ENCODE measurements at places on chromosomes 7 and 10.
A peak's percentile ranks its signal among the peaks of the same experiment; 100 is the strongest.

- DNase-seq, result no peak
Observed at GRCh38 chr10:52198540-52198939, 115.5 kb upstream of the DKK1 start.

GRCh38 chr7:67484244-67484751 lies 487.7 kb downstream of the TYW1 start:
- peak; percentile 75 for DNase-seq

- DNase-seq, result no peak
Observed at GRCh38 chr7:66016131-66016461, 34.1 kb upstream of the GUSB start.

GRCh38 chr10:107728807-107729206 lies 564.3 kb upstream of the SORCS1 start:
- no peak for DNase-seq

- no peak for DNase-seq
Observed at GRCh38 chr10:67875340-67876238, 8.9 kb upstream of the SIRT1 start.

DNA sequence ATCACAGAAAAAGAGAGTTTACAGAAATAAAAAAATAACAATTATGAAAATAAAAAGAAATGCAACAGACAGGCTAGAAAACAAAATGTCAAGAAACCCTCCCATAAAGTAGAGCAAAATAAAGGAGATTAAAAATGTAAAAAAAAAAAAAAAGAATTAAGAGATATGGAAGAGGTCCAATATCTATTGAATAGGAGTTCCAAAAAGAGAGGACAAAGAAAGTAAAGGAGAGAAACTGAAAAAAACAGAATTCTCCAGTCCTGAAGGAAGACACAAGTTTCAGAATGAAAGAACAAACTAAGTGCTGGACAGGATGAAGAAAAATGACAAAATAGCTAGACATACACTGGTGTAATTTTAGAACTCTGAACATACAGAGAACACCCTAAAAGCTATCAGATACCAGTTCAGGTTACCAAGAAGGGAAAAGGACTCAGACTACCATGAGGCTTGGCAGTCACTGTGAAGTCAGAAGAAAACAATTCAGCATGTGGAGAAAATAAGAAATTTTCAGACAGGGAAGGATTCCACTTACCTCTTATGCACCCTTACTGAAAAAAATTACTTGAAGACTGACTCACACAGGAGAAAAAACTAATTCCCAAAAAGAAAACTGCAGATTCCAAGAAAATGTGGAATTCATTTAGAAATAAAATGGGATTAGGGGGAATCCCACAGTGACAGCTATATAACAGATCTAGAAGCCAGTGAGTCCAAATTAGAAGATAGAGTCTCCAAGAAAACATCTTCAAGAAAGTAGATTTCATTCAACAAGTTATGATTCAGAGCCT lies 40.4 kb upstream of the ABLIM1 start:
- DNase-seq, result no peak

DNA sequence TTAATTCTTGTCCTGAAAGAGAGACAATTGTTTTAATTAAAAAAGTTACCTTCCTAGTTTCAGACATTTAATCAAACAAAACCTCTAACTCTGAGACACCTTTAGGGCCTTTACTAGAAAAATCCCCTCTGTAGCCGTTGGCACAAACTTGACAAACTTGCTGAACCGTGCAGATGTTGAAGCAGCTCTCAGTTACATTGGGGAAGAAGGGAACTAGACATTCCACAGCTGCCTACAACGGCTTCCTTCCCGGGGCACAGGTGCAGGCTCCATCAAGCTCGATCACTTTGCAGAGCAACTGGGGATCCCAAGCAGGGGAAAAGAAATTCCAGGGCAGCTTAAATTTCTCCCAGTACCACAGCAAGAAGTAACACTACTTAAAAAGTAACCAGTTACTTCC lies 141.3 kb downstream of the SKAP2 start:
- DNase-seq, result peak; percentile 5

GRCh38 chr7:112792441-112792840 lies 2.2 kb upstream of the TMEM168 start:
- no peak for DNase-seq

- DNase-seq, result peak; percentile 5
Observed at GRCh38 chr10:11266426-11266825, 248.8 kb downstream of the CELF2 start.

DNA sequence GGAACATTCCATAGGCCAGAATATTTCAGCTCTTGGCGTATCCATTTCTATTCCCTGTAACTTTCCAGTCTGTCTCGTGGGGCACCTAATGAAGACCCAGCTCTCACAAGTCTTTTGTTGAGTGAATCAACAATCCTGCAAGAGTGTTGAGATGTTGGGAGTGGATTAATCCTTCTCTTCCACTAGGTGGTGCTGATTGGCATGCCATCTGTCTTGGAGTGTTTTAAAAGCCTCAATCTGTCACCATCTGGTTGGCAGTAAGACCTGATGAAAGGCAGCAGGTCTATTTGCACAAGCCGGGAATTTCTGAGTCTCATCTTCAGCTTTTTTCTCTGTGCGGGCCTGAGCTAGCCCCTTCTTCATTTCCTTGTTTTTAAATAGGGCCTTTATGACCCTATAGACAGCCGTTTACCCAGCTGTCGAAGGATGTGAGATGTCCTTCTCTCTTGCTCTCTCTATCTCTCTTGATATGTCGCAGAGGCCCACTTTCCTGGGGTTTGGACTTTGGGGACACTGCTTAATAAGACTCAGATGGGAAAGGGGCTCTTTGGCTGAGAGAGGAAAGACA lies 180.5 kb downstream of the ZNF365 start:
- peak; percentile 14 for DNase-seq

DNA sequence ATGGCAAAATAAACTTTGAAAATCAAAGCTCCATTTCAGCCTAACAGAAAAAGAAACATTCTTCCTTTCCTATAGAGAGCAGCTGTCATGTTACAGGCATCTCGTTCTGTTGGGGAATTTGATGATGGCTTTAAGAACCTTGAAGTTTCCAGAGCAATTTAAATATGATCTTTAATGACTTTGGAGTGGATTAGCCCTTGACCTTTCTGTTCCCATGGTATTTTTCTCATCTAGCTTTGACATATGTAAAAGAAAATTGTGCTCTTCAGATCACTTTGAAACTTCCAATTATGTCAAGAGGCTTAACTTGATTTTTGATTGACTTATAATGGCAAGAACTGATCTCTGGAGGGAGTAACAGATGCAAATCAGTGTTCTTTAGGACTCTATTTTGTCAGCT lies 157.6 kb upstream of the SEMA3E start:
- no peak for DNase-seq

DNA sequence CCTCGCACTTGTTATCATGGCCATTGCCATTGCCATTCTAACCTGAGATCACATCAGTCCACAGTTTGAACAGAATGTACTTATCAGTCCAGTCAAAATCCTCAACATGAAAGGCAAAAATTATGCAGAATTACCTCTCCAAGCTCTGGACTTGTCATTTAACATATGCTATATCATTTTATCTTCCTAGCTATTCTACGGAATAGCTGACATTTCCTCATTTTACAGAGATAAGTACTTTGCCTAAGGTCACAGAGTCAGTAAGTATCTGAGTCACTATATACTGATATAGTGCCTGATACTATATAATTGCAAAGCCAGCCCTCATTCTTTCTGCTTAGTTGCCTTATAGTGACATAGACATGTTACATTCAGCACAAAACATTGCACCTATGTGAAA lies 456.9 kb upstream of the GHITM start:
- no peak for DNase-seq

- no peak for DNase-seq
Observed at GRCh38 chr7:133102276-133103060, 20.6 kb upstream of the CHCHD3 start.

GRCh38 chr7:30353932-30354607 lies 69.7 kb downstream of the ZNRF2 start:
- DNase-seq, result no peak

- DNase-seq, result no peak
Observed at GRCh38 chr10:35872671-35873070, 230.6 kb upstream of the FZD8 start.

DNA sequence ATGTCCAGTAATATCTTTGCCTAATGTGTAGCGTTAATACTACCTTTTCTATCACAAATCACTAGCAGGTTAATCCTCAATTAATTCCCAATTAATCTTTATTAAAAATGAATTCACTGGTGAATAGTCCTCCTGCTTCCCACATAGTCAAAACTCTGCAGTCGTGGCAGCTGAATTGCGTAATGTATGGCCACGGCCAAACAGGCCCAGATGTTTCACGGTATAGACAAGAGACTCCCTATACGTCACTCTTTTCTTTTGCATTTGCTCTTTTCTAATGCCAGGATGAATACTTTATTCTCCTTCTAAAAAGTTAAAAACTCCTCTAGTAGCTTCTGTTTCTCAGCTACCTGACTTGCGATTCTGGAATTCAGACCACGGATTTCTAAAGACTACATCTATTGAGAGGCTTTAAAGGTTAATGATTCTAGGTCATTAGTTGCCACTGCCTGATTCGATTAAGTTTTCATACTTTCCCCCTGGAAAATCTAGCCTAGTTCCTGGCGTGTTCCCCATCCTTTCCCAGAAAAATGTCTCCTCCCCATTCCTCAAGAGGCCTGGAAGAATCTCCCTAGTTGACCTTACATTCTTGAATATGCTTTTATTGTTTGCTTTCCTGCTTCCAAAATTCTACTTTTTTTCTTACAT lies 16.9 kb downstream of the MEOX2 start:
- no peak for DNase-seq

DNA sequence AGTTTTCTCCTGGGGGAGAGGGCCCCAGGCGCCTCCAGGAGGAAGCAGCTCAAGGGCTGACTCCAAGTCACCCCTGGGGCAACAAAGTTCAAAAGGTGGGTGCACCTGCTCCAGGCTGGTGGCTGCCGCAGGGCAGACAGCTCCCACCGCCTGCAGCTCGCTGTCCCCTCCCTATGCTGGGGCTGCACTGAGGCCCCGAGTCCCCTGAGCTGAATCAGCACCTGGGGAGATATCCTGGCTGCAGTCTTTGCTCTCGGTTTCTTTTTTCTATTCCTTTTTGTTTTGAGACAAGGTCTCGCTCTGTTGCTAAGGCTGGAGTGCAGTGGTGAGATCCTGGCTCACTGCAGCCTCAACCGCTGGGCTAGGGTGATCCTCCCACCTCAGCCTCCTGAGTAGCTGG lies 183.4 kb downstream of the DNAJB6 start:
- DNase-seq, result no peak

- no peak for DNase-seq
Observed at GRCh38 chr7:82624337-82624736, 180.8 kb upstream of the CACNA2D1 start.

- DNase-seq, result no peak
Observed at GRCh38 chr10:110471566-110472139, 26.1 kb upstream of the DUSP5 start.

DNA sequence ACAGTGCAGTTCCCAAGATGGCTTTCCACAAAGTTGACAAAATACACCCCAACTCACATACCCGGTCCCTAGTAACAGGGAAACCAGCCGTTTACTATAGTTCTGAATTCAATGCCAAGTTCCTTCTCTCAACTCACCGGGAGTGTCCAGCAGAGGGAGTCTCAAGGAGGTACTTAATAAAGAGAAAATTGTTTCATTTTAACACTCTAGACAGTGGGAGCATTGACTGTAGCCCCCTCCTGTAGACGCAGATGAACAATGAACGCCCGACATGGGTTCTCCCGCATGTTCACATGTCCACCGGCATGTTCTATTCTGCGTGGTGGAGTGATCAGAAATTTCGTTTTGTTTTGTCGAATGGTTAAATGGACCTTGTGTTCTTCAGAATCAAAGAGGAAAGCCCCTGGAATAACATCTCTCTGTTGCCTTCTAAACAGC lies 1.9 kb downstream of the HIPK2 start:
- DNase-seq, result no peak

- no peak for DNase-seq
Observed at GRCh38 chr10:108250936-108251620, 1086.6 kb upstream of the SORCS1 start.

DNA sequence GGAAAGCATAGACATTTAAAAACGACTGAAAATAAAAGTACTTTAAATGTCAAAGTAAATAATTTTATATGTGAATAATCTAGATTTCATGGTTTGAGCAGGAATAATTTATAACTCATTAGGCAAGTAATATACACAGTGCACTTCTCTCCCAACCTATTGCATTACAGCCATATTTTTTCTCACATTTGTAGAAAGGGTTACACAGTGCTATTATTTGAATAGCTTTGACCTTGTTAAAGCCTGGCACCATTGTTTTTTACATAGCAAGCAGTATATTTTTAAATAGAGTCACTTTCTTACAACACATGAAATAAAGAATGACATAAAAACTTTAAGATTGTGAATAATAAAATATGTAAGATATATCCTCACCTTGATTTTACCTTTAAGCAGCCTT lies 969 bp downstream of the PPP1R3A start:
- no peak for DNase-seq

- no peak for DNase-seq
Observed at GRCh38 chr7:51789489-51789888, 472.9 kb upstream of the COBL start.

GRCh38 chr10:789831-790701 lies 100.6 kb upstream of the DIP2C start:
- DNase-seq, result no peak

DNA sequence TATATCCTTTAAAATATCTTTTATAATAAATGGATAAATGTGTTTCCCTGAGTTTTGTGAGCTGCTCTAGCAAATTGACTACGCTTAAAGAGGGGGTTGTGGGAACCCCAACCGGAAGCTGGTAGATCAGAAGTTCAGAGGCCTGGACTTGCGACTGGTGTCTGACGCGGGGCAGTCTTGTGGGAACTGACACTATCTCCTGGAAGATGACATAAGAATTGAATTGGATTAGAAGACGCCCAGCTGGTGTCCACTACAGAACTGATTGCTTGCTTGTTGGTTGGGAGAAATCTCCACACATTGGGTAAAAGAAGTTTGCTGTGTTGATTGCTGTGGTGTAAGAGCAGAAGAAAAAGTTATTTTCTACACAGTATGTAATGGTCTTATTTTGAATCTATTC lies 51.1 kb upstream of the AHR start:
- DNase-seq, result no peak

GRCh38 chr7:28551331-28551730 lies 139.0 kb downstream of the CREB5 start:
- no peak for DNase-seq

DNA sequence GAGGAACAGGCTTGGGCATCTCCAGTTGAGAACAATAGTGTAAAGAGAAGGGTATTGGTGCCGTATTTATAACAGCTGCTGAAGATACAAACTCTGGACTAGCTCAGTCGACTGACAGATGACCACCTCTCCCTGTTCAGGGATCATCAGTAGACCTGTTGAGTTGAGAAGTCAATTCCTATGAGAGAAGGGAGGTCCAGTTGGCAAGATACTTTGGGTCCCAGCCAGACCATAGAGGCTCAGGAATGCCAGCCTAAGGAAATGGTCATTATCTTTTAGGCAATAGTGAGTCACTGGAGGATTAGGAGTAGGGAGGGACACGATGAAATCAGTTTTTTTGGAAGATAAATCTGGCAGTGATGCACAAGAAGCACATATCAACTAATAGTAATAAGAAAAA lies 202.9 kb downstream of the TRIL start:
- DNase-seq, result no peak

DNA sequence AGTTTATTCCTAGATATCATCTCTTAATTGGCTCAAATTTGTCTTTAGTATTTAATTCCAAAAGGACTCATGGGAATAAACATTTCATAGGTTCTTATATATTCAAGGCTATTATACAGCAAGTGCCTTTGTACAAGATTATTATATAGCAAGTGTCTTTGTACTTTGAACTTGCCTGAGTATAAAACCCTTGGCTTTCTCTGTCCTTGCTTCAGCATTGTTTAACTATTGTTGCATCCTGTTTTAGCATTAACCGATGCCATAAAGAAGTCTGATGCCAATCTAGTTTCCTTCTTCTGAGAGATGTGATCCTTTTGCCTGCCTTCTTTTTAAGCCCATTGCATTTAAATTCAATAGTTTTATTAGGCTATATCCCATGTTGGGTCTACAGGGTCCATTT lies 270.0 kb downstream of the NEBL start:
- no peak for DNase-seq
